ENCODE measurements at places on chromosomes 7 and 10.

DNA sequence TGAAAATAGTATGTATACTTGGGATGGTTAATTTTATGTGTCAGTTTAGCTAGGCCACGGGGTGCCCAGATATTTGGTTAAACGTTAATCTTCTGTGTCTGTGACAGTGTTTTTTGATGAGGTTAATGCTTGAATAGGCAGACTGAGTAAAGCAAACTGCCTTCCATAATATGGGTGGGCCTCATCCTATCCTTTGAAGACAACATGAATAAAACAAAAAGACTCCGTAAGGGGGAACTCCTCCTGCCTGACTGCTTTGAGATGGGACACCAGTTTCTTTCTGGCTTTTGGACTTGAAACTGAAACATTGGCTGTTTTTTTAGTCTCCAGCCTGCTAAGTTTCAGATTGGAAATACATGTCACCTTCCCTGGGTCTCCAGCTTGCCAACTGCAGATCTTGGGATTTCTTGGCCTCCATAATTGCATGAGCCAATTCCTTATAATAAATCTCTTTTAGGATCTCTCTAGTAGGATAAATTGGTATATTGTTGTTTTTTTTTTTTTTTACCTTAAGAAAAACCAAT lies 59.9 kb upstream of the GLCCI1 start:
- DNase-seq = no peak

DNA sequence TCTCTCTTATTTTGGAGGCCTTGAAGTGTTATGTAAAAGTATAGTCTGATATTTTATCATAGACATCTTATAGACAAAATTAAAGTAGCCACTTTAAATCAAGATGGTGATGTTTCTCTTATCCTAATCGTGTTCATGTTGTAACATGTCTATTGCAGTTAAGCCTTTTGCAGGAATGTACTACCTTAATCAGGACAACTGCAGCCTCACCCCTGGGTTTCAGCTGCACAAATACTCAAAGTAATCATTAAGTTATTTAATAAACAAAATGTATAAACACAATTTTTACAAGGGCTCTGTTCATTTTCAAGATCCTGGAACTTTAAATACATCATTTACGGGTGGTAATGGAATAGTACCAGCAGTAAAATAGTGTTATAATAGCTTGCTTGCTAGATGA lies 14.4 kb upstream of the KIF5B start:
- no peak for DNase-seq

DNA sequence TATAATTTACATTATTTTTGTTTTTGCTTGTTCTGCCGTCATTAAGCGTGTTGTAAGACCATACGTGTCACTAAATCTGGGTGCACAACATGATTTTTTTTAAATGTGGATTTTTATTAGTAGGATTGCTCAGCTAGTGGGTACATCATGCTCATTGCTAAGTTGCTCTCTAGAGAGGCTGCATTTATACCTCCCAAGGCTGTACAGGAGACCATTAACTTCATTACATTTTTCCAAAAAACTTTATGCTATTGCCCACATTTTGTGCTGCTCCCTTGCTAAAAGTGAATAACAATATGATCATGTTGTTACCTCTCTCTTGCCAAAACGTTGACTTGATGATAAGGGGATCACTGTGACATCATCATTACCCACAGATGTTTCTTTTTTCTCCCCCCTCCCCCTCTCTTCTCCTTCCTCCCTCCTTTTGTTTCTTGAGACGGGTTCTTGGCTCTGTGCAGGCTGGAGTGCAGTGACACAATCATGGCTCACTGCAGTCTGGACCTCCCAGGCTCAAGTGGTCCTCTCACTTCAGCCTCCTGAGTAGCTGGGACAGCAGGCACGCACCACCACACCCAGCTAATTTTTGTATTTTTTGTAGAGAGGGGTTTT lies 65.1 kb downstream of the BMPR1A start:
- no peak for DNase-seq

DNA sequence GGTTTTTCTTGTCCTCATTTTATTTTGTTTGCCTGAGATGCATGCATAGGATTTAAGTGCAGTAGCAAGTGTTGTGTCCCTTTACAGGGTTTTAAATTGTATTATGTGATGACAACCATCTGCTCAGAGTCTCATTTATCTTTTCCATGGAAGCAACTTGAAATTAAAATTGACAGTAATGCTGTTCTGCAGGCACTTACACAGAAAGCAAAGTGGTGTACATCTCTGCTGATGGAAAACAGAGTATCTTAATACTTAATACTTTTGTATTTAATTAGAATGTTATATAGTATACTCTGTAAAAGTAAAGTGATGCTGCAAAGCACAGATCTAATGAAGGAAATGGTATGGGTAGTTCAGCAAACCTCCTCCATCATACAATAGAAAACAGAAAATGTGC lies 482.9 kb downstream of the POM121L12 start:
- DNase-seq = no peak

DNA sequence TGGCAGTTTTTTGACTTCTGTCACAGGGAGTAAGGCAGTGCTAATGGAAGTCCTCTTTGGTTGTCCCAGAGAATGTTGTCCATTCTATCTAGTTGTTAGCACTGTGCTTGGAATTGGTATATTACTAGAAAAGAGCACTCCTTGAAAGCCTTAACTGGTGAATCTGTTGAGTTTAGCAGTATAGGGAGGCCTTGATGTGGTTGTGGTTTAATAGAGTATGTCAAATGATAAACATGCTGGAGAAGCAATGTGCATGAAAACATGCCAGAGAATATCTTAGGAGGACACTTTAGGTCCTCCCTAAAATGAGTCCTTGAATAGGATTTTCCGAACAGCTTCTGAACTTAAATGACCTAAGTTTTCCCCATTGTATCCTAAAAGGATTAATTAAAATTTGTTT lies 98.6 kb downstream of the BTRC start:
- DNase-seq = no peak

GRCh38 chr10:58667658-58668310 lies 155.1 kb downstream of the BICC1 start:
- DNase-seq = no peak

GRCh38 chr10:5589661-5590511 lies 65.1 kb downstream of the CALML3 start:
- DNase-seq = no peak

DNA sequence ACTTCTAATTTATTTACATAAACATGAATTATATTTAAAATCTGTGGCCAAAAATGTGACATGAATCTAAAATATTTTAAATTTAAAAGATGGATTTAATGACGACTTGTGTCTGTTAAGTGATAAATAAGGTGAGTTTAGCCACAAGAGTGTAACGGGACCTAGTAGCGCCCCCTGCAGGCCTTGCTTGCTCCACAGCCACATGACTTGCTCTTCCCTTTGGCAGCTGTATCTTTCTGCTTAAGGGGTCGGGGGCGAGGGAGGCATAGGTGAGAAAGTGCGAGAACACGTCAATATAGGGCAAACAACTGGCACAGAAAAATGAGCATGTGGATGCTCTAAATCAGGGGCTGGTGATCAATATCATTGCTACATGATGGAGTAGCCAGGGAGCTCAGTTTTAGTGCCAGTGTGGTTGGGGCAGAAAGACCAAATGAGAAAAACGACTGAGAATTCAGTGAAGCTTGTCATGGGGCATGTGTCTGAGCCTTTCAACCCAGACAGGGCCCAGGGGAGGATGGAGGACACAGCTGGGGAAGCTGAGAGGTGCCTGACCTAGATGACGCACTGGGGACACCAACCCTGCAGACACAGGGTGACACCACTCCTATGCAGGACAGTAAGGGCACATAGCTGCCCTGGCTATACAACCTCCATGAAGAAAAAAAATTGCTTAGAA lies 49.8 kb downstream of the PAXIP1 start:
- DNase-seq = peak; percentile 57

DNA sequence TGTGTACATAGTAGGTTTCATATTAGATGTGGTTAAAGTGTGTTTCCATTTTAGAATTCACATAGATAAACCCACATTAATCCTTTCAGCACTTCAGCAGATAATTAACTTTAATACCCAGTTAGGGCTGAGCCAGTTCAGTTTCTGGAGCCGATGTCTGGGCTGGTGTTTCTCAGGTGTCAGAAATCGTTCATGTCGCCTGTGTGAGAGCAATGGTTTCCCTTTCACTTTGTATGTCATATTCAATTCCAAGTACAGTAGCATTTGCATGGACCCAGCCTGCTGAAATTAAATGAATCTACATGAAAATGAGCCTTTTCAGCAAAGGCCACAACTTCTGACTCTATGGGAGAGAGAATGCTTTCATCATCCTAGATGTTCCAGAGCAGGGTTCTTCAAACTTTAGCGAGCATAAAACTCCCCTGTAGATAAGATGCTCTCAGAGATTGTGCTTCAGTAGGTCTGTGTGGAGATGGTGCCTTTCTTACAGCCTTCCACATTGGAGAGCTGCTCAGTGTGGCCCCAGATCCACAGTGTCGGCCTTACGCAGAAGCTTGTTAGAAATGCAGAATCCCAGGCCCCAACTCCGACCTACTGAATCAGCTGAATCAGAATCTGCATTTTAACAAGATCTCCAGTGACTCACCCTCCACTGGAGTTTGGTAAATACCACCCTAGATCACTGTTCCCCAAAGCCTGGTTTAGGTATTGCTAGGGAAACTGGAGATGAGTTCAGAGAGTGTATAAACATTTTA lies 19.6 kb downstream of the WIPF3 start:
- DNase-seq = no peak

GRCh38 chr10:10533437-10533836 lies 484.2 kb upstream of the CELF2 start:
- DNase-seq = no peak

GRCh38 chr10:13853854-13854253 lies 267.1 kb downstream of the PRPF18 start:
- DNase-seq = no peak

GRCh38 chr10:24378126-24378920 lies 169.4 kb downstream of the KIAA1217 start:
- DNase-seq = no peak

GRCh38 chr7:18831419-18831818 lies 286.0 kb downstream of the TWIST1 start:
- no peak for DNase-seq

- DNase-seq = no peak
Measured at GRCh38 chr7:41832941-41833340, 130.1 kb upstream of the INHBA start.

- DNase-seq = no peak
Measured at GRCh38 chr10:97752956-97753355, 16.0 kb downstream of the ZFYVE27 start.

GRCh38 chr7:39712751-39713150 lies 89.4 kb downstream of the RALA start:
- no peak for DNase-seq

DNA sequence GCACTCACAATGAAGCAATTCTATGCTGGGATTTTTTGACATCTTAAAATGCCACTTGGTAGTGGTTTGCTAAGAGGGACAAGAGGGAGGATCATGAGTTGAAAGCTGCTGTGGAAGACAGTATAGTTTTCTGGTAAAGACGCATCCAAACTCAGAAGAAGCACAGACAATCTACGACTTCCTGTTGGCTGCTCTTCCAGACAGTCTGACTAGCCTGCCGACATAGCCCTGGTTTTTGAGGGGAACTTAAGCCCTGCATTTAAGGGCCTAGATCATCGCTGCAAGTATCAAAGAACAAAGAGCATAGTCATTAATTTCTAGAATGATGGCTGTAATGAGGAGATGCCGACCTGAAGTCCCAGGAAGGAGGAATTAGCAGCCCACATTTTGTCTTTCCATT lies 99.9 kb upstream of the IKZF1 start:
- DNase-seq = no peak

GRCh38 chr7:29319719-29320521 lies 125.3 kb downstream of the CHN2 start:
- no peak for DNase-seq

GRCh38 chr7:1251796-1252539 lies 19.3 kb downstream of the UNCX start:
- no peak for DNase-seq

- no peak for DNase-seq
Measured at GRCh38 chr7:90474284-90475210, 5.1 kb downstream of the PTTG1IP2 start.

DNA sequence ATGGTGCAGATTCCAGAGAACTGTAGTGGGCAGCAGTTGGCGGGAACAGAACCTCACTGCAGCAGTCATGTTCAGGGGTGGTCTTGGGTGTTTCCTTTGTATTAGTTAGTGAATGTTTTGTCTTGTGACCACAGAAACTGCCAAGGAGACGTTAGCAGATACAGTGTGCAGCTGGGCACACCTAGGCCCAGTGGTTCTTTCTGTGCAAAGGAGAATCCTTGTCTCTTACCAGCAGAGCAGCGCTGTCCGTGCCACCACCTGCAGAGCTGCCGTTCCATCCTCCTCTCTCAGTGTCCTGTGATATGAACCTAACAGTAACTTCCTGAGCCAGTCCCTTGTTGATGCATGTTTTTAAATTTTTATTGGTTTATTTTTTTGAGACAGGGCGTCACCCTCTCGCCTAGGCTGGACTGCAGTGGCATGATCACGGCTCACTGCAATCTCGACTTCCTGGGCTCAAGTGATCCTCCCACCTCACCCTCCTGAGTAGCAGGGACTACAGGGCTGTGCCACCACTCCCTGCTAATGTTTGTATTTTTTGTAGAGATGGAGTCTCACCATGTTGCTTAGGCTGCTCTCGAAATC lies 60.6 kb downstream of the WDR37 start:
- no peak for DNase-seq

- no peak for DNase-seq
Measured at GRCh38 chr7:70154521-70155180, 556.4 kb downstream of the AUTS2 start.
